ENCODE measurements at places on chromosomes 2 and 18.

- DNase-seq, result no peak
These were observed 608.1 kb downstream of the LRP1B start for GRCh38 chr2:141522702-141523101.

GRCh38 chr18:54261894-54262293 lies 7.4 kb upstream of the POLI start:
- DNase-seq, result no peak

- no peak for DNase-seq
These were observed 22.4 kb downstream of the MC4R start for GRCh38 chr18:60350150-60350549.

DNA sequence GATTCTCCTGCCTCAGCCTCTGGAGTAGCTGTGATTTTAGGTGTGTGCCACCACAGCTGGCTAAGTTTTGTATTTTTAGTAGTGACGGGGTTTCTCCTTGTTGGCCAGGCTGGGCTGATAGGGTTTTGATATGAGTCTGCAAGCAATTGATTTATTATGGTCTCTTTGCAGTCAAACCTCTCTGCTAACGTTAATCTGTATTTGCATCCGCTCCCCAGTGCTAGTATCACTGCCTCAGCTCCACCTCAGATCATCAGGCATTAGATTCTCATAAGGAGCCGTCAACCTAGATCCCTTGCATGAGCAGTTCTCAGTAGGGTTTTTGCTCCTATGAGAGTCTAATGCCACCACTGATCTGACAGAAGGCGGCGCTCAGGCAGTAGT lies 19.0 kb downstream of the HAT1 start:
- DNase-seq, result no peak

DNA sequence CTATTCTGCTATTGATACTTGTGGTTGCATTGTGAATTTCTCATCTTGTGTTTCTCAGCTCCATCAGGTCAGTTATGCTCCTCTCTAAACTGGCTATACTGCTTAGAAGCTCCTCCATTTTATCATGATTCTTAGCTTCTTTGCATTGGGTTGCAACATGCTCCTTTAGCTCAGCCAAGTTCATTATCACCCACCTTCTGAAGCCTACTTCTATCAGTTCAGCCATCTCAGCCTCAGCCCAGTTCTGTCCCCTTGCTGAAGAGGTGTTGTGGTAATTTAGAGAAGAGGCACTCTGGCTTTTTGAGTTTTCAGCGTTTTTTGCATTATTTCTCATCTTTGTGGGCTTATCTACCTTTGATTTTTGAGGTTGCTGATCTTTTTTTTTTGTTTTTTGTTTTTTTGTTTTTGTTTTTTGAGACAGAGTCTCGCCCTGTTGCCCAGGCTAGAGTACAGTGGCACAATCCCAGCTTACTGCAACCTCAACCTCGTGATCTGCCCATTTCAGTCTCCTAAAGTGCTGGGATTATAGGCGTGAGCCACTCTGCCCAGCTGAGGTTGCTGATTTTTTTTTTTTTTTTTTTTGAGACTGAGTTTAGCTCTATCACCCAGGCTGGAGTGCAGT lies 36.0 kb downstream of the ANKRD12 start:
- no peak for DNase-seq

- no peak for DNase-seq
These were observed 12.2 kb downstream of the DGUOK start for GRCh38 chr2:73938718-73939352.

GRCh38 chr2:85649201-85650190 lies 18.5 kb downstream of the SFTPB start:
- no peak for DNase-seq

DNA sequence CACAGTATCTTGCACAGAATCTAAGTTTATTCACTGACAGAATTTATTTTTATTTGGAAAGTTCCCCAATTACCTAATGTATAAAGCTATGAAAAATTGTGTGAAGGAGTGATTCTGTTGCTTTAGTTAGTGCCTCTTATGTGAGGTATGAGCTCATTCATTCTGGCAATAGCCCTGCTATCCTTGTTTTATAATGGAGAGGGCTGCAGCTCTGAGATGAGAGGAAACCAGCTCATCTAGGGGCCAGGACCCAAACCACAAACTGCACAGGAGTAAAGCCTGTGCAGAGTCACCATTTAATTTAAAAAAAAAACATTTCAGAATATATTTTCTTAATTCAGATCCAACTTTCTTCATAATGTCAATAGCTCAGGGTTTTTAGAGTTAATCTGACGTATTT lies 383.0 kb downstream of the TMEM182 start:
- no peak for DNase-seq

- DNase-seq, result no peak
These were observed 7.6 kb downstream of the ZFP36L2 start for GRCh38 chr2:43218702-43219382.

GRCh38 chr2:138522556-138522955 lies 21.0 kb downstream of the SPOPL start:
- DNase-seq, result no peak

DNA sequence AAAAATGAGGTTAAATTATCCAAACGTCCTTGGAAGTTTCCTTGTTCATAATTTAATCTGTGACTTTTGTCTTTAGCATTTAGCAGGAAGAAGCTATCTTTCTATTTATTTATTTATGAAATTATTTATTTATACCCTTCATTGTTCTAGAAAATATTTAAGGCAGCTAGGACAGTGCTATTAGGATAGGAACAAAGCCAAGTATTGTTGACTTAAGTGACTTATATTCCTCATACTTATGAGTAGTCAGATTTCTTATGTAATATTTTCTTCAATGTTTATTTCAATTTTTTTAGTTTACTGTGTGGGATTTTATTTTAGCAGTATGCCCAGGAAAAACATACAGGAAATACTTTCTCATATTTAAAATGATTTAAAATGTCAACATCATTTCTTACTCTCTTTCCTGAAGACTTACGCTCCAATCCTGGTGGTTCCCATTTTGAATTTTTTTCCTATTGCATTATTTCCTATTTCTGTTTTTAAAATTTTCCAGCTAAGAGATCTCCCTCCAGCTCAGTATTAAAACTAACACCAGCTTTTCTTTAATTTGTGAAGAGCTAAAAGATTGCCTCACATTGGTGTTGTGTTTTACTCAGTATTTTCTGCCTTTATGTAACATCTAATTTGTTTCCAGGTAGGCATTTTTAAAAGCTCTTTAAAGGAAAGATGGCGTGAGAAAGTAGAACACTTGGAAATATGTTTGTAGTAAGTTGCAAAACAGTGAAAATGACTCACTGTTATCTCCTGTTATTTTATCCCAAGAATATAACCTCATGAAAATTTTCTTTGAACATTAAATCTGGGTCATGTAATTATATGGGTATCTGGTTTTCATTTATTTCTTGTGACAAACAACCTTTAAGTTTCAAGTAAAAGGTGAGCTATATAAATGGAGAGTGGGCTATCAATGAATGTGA lies 32.2 kb downstream of the MAPRE2 start:
- no peak for DNase-seq

DNA sequence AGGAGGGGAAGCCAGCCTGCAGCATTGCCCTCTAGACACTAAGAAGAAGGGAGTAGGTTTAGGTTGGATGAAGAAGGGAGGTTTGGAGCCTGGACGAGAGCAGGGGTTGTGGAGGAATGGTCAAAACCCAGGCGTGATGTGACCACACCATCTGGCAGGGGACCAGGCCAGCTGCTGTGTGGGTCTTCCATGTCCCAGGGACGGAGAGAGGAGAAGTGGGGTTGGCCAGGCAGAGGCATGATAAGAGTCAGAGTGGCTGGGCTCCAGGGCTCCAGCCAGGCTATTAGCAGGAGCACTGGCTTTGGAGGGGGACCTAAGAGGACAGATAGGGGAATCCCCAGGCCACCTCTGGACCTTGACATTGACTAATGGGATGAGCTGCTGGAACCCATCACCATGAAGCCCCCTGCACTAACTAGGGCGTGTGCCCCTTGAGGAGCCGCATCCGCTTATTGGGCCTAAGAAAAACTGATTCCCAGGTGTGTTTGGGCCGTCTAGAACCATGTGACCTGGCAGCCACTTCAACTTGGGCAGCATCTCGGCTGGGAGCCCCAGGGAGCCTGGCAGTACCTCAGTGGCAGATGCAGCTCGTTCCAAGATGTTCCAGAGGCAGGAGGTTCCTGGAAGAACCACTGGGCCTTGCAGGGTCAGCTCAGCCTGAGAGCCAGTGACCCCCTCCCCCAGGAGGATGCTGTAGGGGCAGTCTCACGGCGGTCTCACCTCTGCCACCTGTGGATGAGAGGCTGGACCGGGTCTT lies 235.1 kb downstream of the AGAP1 start:
- no peak for DNase-seq

- no peak for DNase-seq
These were observed 248.4 kb downstream of the FHOD3 start for GRCh38 chr18:36545821-36546427.

- DNase-seq, result no peak
These were observed 319.1 kb upstream of the MEX3C start for GRCh38 chr18:51516478-51517038.

DNA sequence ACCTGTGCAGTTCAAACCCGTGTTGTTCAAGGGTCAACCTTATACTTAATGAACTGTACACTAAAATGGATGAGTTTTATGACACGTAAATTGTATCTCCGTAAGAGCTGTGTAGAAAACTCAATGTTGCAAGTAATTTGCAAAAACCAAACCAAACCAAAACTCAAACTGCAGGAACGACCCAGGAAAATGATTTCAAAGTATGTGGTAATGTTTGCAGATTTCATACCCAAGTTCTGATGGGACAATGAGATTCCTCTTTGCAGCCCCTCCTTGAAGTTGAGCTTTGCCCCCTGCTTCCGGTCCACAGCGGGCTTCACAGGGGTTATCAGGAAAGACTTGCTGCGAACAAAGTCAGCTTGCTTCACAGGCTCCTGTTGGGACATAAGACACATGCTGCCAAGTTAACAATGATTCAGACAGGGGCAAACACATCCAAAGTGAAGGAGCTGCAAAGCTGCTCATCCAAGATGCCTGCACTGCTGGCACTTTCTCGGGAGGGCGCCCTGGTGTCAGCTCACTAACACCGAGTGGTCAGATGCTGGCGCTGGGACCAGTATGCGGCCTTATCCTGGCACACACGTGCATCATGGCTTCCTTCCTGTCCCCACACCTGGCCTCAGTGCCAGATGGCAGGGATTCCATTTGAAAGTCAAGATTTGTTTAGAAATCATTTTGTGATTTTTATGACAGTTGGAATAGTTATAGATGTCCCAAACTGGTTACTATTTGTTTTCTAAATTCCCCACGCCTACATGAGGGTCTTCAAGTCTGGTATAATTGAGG lies 65.2 kb upstream of the MGAT4A start:
- no peak for DNase-seq

DNA sequence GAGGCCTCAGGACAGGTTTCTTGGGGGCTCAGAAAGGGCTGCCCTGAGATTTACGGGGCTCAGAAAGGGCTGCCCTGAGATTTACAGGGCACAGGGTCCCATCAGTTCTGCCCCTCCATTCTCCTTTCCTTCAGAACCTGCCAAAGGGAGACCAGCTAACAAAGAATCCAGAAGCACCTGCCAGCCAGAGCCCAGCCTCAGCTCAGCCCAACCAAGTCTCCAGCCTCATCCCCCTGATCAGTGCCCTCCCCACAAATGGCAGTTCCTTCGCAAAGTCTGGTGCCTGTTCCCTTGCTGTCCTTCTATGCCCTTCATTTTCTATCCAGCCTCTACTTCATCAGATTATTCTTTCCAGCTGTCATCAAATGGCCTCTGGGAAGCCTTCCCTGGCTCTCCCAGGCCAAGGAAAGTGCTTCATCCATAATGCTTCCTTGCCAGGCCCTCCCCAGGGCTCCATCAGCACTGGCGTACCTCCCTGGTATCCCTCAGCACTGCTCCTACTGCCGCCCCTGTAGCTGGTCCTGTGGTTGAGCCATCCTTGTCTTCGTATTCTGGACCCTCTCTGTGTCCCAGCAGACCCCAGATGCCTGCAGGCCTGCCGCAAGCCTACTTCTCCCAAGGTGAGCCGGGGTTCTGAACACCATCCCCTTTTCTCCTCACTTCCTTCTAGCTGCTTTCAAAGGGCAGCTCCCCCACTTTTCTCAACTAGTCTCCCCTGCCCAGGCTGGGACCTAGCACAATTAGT lies 96.2 kb upstream of the EPAS1 start:
- DNase-seq, result no peak

DNA sequence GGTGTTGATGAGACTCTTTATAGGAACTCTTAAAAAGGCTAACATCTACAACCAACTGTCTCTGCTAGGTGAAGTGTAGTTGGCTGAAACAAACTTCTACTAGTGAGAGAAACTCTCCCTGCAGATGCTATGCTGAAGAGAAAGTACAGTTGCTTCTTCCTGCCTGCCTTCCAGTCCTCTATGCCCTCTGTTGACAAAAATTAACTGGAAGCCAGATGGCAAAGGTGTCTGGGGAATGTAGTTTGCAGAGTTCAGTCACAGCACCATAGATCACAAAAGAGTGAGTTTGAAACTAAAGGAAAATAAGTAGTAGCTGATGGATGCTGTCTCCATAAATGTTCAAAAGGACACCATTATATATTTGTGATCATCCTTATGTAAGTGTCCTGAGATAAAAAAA lies 958.8 kb upstream of the NRXN1 start:
- DNase-seq, result no peak

- no peak for DNase-seq
These were observed 19.2 kb downstream of the CDC42EP3 start for GRCh38 chr2:37652199-37652640.

GRCh38 chr18:48024881-48025660 lies 94.6 kb upstream of the SMAD2 start:
- no peak for DNase-seq

DNA sequence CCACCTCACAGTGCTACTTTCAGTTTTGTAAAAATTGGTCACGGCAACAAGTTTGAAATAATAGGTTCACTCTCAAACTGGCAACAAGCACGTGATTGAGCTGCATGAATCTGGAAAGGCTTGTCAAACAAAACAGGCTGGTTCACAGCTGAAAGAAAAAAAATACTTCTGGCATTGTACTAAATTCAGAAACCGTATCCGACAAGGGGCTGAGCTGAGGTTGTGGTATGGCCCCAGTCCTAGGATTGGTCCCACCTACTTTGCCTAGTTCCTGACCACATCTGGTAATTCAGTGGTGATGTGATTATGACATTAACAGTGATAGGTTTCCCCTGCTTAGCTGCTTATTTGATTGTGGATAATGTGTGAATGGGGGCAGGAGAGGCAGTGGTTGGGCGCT lies 326.5 kb upstream of the THUMPD2 start:
- no peak for DNase-seq

DNA sequence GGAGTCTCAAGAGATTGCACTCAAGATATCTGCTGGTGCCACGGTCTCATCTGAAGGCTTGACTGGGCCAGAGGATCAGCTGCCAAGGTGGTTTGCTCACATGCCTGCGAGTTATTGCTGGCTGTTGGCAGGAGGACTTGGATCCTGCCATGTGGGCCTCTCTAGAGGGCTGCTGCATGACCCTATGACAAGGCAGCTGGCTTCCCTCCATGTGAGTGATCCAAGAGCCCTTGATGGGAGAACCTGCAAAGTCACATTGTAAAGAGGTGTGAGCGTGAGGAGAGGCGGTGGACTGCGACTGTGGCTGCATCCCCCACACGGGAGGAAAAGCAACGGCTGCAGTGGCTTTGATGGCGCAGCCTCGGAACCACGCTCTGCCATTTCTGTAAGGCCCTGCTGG lies 4.0 kb upstream of the ALLC start:
- no peak for DNase-seq

- DNase-seq, result no peak
These were observed 172.8 kb upstream of the SESTD1 start for GRCh38 chr2:179437430-179437829.

GRCh38 chr2:42696987-42697386 lies 66.9 kb downstream of the OXER1 start:
- no peak for DNase-seq

GRCh38 chr18:23143016-23143814 lies 7.9 kb downstream of the CABLES1 start:
- DNase-seq, result no peak
